ENCODE measurements at places on chromosomes 2 and 18. TPM values are rescaled to one million over a fixed set of nuclear protein-coding genes. Genes with fewer than 3 reads are reported as not detected.

The SERPINB12 gene
- not detected for total RNA-seq

DNA sequence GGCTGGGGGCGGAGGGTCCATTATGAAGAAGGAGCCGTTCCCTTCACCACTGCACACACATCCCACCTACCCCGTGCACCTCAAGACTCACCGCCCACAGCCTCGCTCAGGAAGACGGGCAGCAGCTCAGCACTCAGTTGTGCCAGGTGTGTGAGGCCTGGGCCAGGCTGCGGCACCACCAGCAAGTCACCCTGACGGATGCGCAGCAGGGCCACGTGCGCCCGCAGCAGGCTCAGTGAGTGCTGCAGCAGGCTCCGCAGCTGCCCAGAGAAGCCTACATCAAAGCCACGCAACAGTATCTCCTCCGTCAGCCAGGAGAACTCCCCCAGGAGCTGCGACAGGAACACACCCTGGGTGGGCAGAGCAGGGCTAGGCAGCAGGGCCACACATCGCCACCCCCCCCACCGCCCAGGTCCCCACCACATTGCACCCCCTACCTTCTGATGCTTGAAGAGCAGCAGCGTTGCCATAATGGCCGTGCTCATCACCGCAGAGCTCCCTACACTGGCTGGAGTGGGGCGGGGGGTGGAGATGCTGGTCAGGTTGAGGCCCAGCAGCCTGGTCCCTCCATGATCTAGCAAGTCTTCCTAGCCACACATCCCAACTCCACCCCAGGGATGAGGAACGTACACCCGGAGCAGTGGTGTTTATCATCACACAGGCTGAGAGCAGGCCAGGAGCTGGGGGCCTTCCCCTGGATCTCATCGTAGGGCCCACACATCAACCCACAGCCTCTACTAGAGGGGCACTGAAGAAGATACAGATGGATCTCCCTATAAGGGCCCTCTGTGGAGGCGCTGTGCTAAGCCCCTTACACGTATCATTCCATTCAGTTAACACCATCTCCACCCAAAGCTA lies 10.2 kb downstream of the GPAT2 start:
- H3K4me3 ChIP-seq, result no peak overlapping the region

- H3K27me3 ChIP-seq, result peaks cover 4% of the 10 kb centered on the region
- no peak for DNase-seq
- H3K4me3 ChIP-seq, result no peak overlapping the region
- no peaks in the 10 kb centered on the region for H3K4me1 ChIP-seq
- H3K27ac ChIP-seq, result no peak overlapping the region
Observed at GRCh38 chr2:181573140-181573736, 83.7 kb downstream of the CERKL start.

The TMEM37 gene
- total RNA-seq, result 0.37 TPM

DNA sequence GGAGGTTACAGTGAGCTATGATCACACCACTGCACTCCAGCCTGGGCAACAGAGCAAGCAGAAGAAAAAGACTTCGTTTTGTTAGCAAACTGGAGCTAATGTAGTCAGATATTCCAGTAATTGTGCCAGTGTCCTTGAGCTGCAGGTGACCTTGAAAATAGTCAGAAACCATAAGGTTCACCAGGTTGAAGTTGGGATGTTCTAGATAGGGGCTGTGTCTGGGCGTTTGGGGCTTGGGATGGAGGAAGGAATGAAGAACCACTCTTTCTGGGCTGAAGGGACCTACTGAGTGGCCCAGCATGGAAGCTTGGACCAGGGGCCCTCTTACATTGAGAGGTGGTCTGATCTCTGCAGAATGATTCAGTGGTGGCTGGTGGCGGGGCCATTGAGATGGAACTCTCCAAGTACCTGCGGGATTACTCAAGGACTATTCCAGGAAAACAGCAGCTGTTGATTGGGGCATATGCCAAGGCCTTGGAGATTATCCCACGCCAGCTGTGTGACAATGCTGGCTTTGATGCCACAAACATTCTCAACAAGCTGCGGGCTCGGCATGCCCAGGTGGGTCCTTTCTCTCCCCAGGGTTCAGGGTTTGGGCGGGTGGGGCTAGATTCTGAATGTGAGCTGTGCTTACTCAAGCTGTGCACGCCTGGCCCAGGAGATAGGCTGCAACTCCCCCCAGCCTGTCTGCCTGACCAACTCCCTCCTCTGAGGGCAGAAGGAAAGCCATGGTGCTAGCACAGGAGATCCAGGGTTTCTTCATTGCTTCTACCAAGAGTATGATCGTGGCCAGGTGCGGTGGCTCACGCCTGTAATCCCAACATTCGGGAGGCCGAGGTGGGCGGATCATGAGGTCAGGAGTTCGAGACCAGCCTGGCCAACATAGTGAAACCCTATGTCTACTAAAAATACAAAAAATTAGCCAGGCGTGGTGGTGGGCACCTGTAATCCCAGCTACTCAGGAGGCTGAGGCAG lies 17.1 kb downstream of the CCT7 start:
- no peak overlapping the region for H3K27ac ChIP-seq
- no peak overlapping the region for H3K4me3 ChIP-seq
- no peaks in the 10 kb centered on the region for H3K4me1 ChIP-seq
- no peak for DNase-seq

DNA sequence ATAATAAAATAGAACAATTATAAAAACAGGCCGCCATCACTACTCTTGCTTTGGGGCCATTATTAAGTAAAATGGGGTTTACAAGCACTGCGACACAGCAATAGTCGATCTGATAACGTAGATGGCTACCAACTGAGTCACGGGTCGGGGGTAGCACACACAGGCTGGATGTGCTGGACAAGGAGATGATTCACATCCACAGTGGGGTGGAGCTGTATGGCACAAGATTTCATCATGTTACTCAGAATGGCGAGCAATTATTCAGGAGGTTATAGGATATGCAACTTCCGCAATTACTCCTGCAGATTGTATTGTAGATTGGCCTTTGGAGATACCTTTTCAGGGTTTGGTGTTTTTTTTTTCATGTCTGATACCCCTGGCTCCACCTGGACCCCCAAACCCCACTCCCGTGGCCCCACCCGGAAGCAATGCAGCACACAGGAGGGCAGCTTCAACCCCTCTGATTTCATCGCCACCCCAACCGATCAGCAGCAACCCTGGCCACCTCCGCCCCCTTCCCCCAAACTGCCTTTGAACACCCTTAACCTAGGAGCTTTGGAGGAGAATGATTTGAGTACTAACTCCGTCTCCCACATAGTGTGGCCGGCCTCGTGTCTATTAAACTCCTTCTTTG lies 21.4 kb upstream of the MLPH start:
- no peak for DNase-seq
- no peak overlapping the region for H3K27ac ChIP-seq
- no peaks in the 10 kb centered on the region for H3K36me3 ChIP-seq
- no peak overlapping the region for H3K4me3 ChIP-seq
- H3K4me1 ChIP-seq, result no peaks in the 10 kb centered on the region

GRCh38 chr18:9762526-9762925 lies 54.4 kb downstream of the RAB31 start:
- H3K36me3 ChIP-seq, result no peaks in the 10 kb centered on the region
- no peaks in the 10 kb centered on the region for H3K4me1 ChIP-seq
- no peak overlapping the region for H3K27ac ChIP-seq
- no peaks in the 10 kb centered on the region for H3K27me3 ChIP-seq
- H3K4me3 ChIP-seq, result no peak overlapping the region
- DNase-seq, result no peak

- no peaks in the 10 kb centered on the region for H3K27me3 ChIP-seq
- H3K36me3 ChIP-seq, result no peaks in the 10 kb centered on the region
- no peak for DNase-seq
- no peak overlapping the region for H3K27ac ChIP-seq
Observed at GRCh38 chr2:41321351-41321750, 726.5 kb upstream of the PKDCC start.

GRCh38 chr2:150911766-150912280 lies 349.8 kb downstream of the RBM43 start:
- H3K4me3 ChIP-seq, result no peak overlapping the region
- no peaks in the 10 kb centered on the region for H3K27me3 ChIP-seq
- H3K4me1 ChIP-seq, result no peaks in the 10 kb centered on the region
- no peak overlapping the region for H3K27ac ChIP-seq
- no peaks in the 10 kb centered on the region for H3K36me3 ChIP-seq

- no peak overlapping the region for H3K27ac ChIP-seq
- H3K27me3 ChIP-seq, result no peaks in the 10 kb centered on the region
- no peak for DNase-seq
- no peaks in the 10 kb centered on the region for H3K4me1 ChIP-seq
Observed at GRCh38 chr2:159737917-159738296, 25.6 kb downstream of the MARCHF7 start.

DNA sequence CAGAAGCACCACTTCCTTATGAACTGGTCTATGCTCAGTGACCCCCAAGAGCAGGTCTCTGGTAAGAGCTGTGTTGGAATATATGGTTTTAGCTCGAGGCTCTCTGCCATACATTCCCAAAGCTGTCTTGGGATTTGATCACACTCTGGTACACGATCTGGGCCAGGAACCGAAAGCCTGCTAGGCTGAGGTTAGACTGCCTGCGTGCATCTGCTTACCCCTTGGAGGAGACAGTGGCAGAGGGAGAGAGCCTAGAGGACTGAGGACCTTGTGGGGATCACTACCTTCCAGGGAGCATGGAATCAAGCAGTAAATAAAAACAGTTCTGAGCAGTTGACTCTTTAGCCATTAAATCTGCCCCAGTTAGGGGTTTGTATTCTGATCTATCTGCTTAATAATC lies 63.7 kb downstream of the ZNF532 start:
- no peak for DNase-seq
- no peaks in the 10 kb centered on the region for H3K36me3 ChIP-seq
- H3K4me3 ChIP-seq, result no peak overlapping the region
- no peak overlapping the region for H3K27ac ChIP-seq
- H3K4me1 ChIP-seq, result no peaks in the 10 kb centered on the region

GRCh38 chr2:18106841-18107240 lies 228.4 kb downstream of the KCNS3 start:
- no peaks in the 10 kb centered on the region for H3K4me1 ChIP-seq
- H3K27ac ChIP-seq, result no peak overlapping the region
- no peak for DNase-seq

The SERPINB10 gene
- total RNA-seq, result 1.5 TPM

The OR6B2 gene
- not detected for total RNA-seq

DNA sequence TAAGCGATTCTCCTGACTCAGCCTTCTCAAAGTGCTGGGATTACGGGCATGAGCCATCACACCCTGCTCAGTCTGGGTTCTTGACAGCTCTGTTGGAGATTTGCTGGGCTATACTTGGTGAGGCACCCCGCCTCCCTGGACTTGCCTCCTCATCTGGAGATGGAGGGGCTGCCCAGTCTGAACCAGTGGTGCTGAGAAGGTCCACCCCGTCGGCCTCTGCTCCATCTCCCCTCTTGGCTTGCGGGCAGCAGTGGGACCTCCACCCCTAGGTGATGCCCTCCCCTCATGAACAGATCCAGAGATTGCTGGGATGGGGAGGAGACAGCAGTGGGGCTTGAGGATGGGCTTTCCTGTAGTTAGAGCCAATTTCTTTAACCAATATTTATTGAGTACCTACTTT lies 120.9 kb downstream of the CLIP4 start:
- H3K27ac ChIP-seq, result no peak overlapping the region
- no peak for DNase-seq
- H3K27me3 ChIP-seq, result no peaks in the 10 kb centered on the region
- no peaks in the 10 kb centered on the region for H3K4me1 ChIP-seq

DNA sequence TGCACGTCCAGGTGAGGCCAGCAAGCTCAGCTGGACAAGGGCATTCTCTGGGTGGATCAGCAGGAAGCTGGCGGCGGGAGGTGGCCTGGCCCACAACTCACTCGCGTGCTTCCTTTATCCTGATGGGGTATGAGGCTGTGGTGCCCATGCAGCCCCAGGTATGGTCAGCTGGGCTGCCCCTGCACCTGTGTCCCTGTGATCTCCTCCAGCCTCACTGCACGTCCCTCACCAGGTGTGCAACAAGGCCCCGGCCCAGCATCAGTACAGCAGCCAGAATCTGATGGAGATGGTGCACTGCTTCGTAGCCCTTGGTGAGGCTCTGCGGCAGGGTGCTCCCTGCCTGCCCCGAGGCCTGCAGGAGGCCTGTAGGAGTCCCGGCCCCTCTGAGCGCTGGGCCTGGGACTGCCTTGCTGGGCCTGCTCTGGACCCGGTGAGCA lies 17.6 kb downstream of the MROH2A start:
- DNase-seq, result no peak
- no peak overlapping the region for H3K27ac ChIP-seq
- no peaks in the 10 kb centered on the region for H3K36me3 ChIP-seq
- no peaks in the 10 kb centered on the region for H3K27me3 ChIP-seq
- no peaks in the 10 kb centered on the region for H3K4me1 ChIP-seq

DNA sequence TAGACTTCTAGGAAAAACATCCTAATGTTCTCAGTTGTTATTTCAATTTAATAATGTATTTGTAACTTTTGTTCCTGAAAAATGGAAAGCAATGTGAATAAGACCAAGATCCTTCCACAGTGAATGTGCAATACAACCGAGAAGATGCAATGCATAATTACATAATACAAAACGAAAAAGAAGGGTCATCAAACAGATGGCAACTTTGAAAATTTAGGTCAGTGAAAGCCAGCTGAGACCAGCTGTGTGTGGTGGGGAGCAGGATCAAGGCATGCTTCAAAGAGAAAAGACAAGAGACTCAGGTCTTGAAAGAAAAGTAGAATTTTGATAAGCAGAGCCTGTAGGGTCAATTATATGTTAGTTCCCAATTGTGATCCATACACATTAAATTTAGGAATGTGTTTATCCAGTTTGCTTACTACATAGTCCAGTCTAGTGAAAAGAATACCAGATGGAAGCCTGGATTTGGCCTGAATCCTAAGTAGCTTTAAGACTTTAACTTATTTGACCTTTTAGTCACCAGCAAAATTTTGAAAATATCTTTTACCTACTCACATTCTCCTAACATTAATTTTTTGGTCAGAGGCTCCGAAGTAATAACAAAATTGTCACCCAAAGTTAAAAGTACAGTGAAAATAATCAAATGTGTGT lies 93.7 kb downstream of the COBLL1 start:
- no peaks in the 10 kb centered on the region for H3K27me3 ChIP-seq
- H3K36me3 ChIP-seq, result no peaks in the 10 kb centered on the region
- no peaks in the 10 kb centered on the region for H3K4me1 ChIP-seq
- no peak overlapping the region for H3K27ac ChIP-seq
- no peak for DNase-seq
- H3K4me3 ChIP-seq, result no peak overlapping the region

The COLEC12 gene
- 0.12 TPM for total RNA-seq

DNA sequence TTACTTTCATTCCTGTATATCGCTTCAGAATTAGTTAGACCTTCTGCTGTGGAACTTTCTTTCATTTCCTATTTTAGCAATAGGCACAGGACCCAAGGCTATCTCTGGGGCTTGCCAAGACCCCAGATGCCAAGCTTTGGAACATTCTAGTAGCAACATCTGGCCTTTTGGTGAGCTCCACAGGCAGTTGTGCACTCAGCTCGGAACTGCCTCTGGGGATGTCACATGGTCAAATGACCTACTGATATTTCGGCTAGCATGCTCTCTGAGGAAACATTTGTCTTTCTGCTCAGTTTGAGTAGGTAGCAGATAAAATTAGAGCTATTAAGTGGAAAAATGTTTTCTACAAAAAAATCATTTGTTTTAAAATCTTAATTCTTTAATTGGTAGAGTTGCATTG lies 76.6 kb upstream of the ITGA4 start:
- no peaks in the 10 kb centered on the region for H3K4me1 ChIP-seq
- H3K27me3 ChIP-seq, result no peaks in the 10 kb centered on the region
- no peak overlapping the region for H3K4me3 ChIP-seq
- no peak overlapping the region for H3K27ac ChIP-seq
